Stimulated activated CD8-positive, alpha-beta memory T cell treated with anti-CD3 and anti-CD28 coated beads, Interleukin-7, amount 100 ng/mL, for 4 hours (primary cell): ENCODE measurements at places on chromosomes 6 and 20.

DNA sequence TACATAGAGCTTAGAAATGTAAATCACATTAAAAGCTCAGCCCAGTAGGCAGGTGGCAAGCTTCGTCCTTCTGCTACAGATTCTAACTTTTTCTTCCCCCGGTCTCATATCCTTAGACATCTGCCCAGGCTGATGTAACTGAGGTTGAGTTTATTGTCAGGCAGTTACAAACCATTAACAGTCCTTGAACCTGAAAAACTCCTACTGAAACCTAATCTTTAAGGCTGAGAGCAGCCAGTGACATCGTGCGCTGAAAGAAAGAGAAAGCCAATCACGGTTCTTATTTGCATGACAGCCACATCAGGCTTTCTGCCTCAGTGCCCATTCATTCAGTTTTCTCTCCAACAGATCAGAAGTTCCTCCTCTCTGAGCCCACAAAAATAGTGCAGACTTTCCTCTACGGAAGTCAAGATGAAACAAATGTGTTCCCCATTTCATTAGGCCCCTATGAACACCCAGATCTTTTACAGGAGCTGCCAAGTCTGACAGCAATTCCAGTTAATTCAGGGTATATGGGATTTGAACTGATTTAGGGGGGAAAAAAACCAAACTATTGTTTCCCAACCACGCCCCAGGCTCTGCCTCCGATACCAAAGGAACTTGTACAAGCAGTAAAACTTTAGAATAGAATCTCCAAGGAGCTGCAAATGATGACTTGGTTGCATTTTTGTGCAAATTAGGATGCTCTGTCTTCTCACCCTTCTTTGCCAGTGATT lies at the start of gene NHSL1:
TSS of gene NHSL1 (minus strand) at position 192 of the 716 bp plus-strand sequence. CDS start 204 bp downstream, outside the sequence.
- DNase-seq: no peak

GRCh38 chr6:26312096-26312463 lies 52.9 kb upstream of the BTN3A2 start:
- DNase-seq: no peak

DNA sequence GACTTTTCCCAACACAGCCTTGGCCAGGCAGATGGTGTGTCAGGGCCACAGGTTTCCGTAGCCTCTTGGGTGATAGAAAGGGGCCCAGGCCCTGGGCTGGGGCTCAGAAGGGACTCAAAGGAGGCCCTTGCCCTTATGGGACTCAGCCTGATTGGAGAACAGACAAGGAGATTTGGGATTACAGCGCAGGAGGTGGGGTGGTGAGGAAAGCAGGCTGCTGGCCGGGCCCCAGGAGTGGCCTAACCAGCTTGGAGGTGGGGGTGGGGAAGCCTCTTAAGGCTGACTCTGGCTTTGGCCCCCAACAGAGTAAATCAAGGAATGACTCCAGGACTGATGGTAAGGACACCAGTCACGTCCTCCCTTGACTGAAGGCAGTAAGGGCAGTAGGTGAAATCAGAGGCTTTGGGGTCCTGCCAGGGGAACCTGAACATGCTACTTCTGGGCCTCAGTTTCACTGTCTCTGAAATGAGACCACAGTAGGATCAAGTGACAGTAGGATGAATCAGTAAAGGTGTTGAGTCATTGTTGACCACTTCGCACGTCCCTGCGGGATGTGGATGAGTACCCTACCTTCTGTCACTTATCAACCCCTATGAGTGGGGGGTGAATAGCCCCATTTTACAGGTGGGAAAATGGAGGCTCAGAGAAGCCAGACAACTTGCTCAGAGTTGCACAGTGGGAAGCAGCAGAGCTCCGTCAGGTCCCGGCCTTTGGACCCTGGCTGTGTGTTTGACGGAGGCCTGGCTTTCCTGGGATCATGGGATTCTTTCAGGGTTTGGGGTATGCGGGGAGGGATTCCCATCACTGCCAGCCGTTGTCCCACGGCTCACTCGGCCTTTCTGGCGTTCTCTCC lies 4.5 kb downstream of the SNAI1 start:
- DNase-seq: no peak

DNA sequence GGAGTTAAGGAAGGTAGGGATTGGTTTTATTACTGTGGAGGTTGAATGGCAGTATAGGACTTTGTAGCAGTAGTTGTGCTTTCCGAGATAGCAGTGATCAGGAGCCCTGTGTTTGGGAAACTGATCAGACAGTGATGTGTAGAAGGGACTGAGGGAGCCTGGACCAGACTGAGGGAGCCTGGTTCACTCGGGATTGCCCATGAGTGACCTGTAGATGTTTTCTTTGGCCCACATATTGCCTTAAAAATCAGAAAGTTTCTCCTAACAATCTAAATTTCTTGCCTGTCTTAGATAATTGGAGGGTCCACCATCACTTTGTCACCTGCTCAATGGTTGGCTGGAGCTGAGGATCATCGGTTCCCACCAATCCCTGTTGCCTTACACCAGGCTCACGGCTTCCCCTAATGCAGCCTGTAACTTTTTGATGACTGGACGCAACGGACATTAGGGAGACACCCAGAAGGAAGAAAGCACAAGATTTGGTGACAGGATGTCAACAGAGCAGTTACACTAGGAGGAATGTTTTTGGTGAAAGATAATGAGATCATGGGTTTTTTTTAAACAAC lies 1.1 kb downstream of the CDS2 start:
- DNase-seq: no peak

GRCh38 chr6:15364401-15365037 lies 118.7 kb downstream of the JARID2 start:
- DNase-seq: no peak

- DNase-seq: no peak
These were observed 1.9 kb downstream of the AIG1 start for GRCh38 chr6:143062551-143062950.

GRCh38 chr6:30311101-30311500 lies 15.6 kb upstream of the TRIM39 start:
- DNase-seq: no peak

- DNase-seq: no peak
These were observed 717.5 kb downstream of the TFAP2A start for GRCh38 chr6:9697263-9697931.

DNA sequence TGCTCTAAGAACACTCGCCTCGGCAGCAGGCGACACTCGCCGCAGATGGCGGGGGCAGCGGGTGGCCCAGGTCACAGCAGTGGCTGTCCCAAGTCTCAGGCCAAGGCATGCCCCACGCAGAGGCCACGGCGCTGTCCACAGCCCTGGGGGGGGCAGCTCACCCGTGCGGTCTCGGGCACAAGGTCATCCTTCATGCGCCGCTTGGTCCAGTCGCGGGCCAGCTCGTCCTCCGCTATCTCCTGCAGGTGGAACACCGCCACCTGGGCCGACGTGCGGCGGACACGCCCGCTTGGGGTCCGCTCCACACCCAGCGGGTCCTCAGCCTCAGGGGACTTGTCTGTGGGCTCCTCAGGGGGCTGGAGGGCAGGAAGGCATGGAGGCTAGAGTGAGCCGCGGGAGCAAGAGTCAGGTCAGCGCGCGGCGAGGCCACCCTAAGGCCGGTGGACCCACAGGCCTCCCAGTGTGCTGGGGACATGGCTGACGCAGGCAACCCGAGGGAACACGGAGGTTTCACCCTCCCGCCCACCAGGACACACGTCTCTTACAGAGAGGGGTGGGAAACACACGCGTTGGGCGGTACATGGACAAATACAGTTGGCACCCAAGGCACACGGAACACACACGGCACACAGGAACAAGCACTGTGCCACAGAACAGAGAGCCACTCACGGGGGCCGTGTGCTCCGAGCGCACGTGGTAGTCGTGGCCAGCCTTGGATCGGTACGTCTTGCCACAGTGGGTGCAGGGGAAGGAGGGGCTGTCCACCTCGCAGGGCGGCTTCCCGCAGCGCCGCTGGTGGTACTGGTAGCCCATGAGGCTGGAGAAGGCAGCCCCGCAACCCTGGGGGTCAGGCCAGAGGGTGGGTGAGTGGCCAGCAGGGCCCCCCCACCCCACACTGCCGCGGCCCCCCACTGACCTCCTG lies 6.5 kb upstream of the UCKL1 start:
- no peak for DNase-seq

DNA sequence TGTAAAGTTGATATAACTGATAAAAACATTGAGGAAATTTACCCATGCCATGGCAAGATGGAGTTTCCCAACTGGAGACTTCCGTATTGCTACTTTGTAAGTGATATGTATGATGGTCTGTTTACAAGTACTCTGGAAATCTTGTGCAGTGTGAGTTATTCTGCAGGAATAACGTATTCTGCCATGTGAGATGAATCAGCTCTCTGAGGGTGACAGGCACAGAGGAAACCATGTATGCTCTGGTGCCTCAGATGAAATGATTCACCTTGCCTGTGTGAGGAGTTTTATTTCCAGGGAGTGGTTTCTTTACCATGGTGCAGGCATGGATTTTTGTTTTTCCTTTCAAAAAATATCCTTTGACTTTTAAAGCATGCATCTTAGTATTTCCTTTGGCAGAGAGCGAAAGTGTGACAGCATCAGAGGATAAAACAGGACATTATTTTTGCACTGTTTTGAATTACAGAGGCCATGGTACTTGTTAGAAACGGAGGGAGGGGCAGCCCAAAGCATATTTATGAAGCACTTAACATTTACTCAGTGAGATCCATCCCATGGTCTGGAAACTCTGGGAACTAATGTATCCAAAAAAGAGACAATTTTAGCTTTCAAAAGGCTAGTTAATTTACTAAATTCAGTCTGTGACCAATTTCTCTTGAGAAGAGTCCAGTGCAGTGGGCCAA lies 36.0 kb upstream of the MTRF1L start:
- no peak for DNase-seq

- DNase-seq: no peak
These were observed 501.5 kb upstream of the FLRT3 start for GRCh38 chr20:14838663-14839628.

- DNase-seq: no peak
These were observed 7.7 kb downstream of the PRR18 start for GRCh38 chr6:166300357-166300987.

DNA sequence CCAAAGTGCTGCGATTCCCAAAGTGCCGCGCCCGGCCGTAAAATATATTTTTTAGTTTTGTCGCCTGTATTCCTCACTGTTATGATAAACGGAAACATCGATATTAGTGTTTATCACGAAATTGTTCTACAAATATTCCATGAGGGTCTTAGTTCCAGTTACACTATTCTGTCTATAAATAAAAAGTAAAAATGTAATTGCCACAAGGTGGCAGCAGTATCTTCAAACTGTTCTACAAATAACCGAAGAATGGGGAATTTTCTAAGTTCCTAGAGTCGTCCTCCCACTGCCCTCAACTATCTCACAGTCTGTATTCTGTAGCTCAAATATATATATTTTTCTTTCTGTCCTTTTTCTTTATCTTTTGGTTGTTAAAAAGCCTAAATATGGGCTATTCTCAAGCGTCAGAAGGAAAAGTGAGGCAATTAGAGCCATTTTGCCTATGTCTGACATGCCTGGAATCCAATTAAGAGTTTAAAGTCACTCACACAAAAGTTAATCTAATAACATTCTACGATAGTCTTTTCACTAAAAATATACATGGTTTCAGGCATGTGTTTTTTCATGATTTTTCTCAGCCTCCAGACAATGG lies 14.2 kb upstream of the FAM162B start:
- no peak for DNase-seq
